ENCODE measurements at places on chromosomes 6 and 20.

DNA sequence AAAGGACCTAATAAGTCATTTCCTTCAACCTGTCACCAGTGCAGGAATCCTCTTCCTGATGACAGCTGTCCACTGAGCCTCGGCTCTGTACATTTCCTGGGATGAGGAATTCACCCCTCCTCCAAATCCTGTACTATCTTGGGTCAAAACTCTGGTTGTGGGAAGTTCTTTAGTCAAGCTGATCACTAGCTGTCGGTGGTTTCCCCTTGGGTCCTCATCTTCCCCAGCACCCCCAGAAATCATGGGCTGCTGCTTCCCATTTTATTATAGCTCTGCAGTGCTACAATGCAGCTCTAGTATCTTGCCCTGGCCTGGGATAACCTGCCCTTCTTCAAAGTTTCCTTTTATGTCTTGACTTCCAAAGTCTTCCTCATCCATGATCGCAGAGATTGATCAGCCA, 14.6 kb upstream of the ADA start:
- no peak for DNase-seq

DNA sequence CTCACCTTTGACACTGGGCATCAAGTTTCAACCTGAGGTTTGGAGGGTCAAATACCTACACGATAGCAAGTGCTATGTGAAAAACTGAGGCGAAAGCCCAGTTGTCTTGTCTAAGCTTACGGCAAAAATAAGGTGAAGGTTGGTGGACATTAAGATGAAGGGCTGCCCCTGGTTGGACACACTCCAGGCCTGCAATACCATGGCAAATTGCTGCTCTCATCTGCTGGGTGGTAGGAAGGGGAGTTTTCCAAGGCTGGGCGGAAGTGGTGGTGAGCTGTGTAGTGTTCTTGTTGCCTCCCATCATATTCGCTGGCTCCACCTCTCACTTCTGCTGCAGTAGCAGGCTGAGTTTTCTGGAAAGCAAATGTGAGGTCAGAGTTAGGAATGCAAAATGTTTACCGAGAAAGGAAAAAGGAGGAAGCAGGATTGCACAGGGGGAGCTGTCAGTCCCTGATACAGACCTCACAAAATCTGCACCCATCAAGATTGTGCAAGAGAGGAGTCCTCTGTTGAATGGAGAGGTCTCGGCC, 33.7 kb downstream of the SCP2D1 start:
- no peak for DNase-seq

DNA sequence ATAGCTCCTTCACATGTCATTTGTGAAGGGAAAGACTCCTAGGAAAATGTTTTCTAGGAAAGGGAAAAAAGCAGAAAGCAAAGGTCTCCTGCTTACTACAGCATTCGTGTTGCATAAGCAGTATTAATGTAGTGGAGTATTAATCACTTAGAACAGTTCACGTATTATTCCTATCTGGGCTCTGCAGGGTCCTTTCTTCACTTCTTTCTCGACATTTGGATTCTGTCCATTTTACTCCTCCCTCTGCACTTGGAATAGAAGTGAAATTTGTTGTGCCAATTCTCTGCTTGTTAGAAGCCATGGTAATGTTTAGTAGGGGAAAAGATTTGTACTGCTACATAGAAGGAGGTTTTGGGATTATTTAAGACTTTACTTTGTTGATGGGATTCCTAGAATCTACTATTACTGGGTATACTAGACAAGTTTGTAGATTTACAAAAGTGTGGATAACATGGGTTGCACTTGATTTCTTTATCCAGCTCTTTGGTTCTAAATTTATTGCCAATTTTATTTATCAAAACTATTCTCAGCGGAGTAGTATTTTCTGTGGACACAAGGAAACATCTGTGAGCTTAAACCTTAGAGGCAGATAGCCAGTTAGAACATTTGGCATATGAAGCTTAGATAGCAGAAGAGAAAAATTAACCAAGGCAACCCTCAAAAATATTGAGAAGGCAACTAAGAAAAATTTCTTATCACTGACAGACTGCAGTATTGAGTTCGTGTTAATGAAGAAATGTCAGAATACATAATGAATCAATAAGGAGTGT, 108.4 kb upstream of the ESR1 start:
- no peak for DNase-seq

DNA sequence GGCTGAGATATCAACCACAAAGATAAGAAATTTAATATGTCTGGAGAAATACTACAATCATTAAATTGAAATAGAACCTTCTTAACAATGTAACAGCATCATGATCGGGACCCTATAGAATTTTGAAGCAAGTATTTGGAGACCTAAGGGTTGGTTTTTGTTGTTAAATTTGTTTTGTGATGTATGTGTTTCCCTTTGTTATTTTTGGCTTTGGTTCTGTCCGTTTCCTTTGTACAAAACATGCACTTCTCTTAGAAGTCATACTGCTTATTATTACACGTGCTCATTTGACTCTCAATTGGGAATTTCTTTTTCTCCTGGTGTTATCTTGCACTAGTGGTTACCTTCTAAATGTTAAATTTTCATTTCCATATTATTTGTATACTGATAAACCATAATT, 4.0 kb upstream of the PLN start:
- DNase-seq: no peak

DNA sequence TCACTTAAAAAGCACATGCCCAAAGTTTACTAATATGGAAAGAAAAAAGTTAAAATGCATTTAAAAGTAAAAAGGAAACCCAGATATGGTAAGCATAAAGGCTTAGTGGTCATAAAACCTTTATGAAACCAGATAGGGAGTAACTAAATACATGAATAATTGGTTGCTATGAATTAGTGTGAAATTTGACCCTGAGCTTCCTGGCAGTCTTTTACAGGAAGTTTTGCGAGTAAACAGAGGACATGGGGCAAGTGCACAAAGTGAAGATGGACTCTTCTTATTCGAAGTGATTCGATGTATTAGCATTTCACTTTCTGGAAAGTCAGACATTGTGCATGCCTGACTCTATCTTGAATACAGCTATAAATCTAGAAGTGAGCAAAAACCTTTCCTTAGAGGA, 90.9 kb upstream of the MLIP start:
- no peak for DNase-seq

GRCh38 chr6:158008864-158009113, 27.1 kb downstream of the SYNJ2 start:
- DNase-seq: no peak

DNA sequence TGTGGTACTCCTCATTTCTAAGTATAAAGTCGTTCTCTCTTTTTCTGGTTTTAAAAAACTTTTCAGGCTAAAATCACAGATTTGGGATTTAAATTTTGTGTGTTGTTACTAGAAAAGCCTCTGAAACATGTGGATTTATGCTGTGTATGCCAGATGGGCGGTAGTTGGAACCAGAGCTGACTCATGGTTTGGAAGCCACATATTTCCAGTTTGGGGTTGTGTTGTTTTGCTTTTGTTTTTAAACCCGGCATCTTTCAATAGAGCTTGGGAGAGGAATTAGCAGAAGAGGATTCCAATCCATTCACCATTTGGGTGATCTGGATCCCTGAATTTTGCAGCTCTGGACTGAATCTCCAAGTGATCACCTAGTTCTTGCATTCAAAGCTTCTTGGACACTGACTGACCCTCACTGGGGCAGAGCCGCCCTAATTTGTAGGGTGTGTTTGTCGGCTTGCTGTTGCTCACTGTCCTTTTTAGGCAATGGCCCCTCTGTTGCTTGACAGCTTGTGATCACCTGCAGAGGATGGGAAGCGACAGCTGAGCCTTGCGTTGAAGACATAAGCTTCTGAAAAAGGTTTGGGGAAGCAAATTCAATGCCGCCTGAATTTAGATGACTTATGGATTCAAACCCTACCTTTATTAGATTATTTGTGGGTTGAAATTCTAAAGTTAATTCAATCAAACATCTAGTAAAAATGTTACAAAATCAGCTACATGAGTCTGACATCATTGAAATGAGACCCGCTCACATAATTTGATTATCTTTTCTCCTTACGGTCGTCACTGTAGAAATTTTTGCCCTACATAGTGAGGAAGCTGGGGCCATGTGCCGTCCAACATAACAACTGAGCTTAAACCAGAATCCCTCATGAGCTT, 79.9 kb upstream of the CD83 start:
- DNase-seq: no peak

GRCh38 chr20:9912858-9913434, 74.1 kb upstream of the PAK5 start:
- DNase-seq: peak; percentile 44

- DNase-seq: no peak
Observed at GRCh38 chr6:45781890-45782289, 233.8 kb downstream of the CLIC5 start.

DNA sequence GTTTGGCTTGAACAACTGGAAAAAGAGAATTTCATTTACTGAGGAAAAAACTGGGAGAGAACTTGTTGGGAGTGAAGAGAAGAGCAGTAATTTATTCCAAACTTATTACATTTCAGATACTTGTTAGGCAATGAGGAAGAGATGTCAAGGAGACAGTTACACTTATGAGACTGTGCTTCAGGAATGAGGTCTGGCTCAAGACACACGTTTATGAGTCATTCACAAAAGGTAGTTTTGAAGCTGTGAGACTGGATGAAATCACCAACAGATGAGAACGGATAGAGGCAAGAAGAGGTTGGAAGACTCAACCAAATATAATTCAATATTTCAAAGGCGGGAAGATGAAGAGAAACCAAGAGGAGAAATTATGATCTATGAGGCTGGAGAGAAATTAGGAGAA, 70.6 kb upstream of the DEFB112 start:
- no peak for DNase-seq

DNA sequence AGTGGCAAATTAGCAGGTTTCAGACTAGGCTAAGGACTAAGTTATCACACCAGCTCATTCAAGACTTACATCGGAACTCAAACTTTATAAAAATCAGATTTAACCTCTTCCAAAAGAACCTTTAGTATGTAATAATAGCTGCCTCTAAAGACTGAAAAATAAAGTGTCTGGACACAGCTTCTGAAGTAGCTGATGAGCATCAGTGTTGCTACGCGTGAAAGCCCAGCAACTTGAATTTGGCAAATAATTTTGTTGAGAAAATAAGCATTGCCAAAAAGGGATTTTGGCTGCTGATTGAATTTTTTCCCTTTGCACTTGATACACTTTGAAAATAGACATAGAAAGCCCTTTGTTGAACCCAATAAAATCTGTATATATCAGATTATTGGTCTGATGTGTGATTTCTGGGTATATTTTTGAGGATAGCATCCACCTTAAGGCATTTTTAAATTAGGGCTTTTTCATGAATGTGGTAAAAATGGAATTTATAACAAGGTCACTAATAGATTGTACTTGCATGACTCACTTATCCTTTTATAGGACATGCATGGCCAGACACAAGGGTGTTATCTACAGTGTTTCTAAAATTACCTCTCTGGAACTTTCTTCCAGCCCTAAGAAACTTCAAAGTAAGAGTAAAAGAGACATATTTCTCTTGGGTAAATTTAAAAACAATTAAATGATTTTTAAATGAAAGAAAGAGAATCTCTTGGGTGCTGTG, 350.4 kb downstream of the TENT5A start:
- DNase-seq: no peak

DNA sequence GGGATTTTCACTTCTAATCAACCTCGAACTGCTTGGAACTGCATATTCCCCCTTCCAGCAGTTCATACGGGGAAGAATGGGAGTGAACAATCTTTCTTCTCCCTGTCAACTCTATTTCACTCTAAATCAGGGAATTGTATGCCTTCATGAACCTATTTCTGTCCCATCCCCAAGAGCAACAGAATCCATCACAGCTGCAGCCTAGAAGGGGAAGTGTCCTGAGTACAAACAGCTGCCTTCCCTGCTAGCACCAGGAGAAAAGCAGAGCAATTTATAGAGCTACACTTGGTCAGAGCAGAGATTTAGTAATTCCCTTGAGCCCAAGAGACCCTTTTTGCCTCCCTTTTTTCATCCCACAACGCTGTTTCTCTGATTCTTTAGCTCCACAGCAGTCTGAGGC, 208.4 kb downstream of the ADGRG6 start:
- no peak for DNase-seq

DNA sequence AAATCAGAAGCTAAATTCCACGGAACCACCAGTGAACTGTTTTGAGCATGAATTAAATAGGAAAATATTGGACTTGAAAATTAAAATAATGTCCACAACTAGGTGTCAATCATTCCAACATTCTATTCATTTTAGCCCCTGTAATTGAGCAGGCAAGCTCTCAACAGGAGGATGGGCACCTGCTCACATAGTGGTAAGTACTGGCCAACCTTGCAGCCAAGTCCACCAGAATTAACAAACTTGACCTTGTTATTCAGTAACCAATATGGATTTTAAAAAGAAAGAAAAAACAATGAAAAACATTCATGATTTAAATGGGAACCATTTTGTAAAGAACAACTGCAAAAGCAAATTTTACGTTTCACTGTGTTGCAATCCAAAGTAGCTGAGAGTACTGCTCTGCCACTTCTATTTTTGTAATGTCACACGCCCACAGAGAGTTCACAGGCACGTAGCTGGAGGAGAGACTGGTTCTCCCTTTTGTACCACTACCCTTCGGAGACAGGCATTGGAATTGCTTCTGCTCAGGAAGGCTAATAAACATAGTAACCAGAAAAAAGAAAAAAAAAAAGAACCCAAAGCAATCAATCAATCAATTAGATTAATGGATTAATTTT, 75.2 kb upstream of the F13A1 start:
- no peak for DNase-seq

DNA sequence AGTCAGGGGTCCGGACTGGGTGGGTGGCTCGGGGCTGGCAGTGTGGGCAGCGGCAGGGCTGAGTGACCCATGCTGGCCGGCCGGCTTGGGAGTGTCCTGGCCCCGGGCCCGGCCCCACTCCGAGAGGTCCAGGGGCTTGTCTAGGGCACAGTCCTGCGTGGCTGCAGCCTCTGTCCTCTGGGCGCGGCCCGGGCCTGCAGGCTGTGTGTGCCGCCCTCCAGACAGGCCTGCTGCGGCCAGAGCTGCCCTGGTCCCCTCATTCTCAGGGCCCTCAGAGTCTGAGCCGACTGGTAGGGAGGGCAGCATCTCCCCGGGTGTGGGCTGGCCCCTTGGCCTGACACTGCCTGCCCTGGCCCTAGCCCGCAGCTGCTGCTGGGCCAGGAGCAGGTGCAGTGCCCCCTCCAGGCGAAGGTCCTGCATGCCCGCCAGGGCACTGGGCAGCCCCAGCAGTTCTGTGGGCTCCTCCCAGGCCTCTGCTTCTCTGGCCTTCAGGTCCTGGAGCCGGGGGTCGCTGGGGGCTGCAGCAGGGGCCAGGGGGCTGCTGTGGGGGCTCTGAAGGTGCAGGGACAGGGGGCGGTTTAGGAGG, 6.9 kb upstream of the CABLES2 start:
- no peak for DNase-seq

Measured in stimulated activated naive CD8-positive, alpha-beta T cell treated with anti-CD3 and anti-CD28 coated beads, Interleukin-15, Interleukin-2, amounts not matched to agents 100 U/mL and 50 U/mL, for 24 hours (primary cell).